CD4-positive, alpha-beta T cell treated with Interleukin-2 at 100 ng/mL for 4 hours (primary cell): ENCODE measurements at places on chromosomes 1 and 21.

DNA sequence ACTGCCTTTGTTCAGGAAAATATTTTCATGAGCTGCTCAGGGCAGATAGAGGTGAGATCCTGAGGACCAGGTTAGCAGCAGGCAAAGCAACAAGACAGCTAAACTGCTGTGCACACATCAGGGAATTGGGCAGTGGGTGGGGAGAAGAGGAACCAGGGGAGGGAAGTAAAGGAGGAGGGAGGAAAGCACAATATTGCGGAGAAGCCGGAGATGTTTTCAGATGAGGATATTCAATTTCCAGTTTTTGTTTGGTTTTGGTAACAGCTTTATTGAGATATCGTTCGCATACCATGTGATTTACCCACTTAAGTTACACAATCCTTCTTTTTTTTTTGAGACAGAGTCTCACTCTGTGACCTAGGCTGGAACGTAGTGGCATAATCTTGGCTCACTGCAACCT, 34.5 kb downstream of the EPHA10 start:
- no peak for DNase-seq

GRCh38 chr1:212529211-212529741, 79.3 kb upstream of the ATF3 start:
- DNase-seq, result no peak

GRCh38 chr1:77925956-77926355, 37.5 kb downstream of the NEXN start:
- DNase-seq, result no peak

- DNase-seq, result peak; percentile 10
Observed at GRCh38 chr1:40344597-40344996, 27.5 kb upstream of the COL9A2 start.

DNA sequence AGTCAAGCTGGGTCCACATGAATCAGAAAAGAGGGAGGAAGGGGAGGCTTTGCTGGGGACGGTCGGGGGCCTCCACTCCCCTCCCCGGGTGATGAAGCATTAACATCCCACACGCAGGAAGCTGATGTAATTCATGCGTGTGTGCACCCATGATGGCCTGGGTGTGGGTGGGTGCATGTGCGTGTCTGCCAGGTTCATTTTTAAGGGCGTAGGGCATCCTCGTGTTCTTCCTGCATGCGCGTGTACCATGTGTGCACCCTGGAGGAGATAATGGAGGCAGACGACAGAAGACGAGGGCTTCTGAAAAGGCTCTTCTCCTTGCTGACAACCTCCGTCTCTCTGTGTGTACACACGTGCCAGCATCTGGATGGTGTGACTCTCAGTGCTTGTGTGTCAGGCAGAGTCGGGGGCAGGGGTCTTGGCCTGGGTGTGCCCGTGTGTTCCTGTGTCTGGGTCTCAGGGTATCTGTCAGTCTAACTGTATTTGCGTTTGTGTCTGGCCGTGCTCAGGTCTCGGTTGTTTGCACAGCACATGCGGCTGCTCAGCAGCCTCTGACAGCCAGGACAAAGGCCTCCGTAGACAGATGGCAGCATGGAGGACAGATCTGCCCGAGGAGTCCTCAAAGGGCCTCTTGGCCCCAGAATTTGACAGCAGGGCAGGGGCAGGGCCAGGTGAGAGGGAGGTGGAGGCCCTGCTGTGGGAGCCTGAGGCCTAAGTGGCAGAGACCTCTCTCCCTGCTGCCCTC, 2.4 kb downstream of the RAP1GAP start:
- DNase-seq, result no peak

DNA sequence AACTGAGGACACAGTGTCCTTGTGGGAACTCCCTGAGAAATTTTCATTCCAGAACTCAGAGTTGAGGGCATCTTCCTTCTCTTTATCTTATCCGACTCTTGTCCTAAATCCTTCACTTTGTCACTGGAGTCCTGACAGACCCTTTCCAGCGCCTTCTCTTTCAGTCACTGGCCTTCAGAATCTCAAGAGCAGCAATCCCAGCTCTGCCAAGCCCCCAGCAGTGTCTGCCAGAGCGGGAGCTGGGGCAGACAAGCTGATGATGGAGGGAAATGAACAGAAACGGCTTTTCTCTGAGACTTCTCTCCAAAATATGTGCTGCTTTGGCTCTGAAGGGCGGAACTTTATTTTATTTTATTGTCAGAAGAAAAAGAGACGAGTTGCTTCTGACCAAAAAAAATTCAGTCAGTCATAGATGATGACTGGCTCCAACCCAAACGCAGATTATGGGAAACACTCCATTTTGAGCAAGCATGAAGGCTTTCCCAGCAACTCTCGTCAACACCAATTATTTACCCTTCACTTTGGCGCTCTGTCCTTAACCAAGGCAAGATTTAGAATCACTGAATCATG, 32.2 kb downstream of the MIS18A start:
- DNase-seq, result no peak

GRCh38 chr1:193256019-193256418, 69.6 kb upstream of the B3GALT2 start:
- no peak for DNase-seq

DNA sequence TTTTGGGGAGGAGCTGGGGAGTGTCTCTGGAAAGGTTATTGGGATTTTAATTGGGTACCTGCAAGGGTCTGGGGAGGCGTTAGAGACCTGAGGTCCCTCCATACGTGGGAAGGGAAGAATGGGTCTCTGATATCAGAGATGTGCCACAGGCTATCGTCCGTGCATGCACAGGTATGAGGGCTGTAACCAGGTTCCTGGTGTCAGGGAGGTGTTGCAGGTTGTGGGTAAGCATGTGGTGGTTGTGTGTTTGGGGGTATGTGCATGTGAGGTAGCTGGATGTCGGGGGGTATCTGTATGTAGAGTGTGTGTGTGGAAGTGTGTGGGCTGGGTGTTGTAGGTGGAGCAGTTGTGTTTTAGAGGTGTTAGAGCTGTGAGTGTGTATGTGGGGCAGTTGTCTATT, 8.3 kb downstream of the AHDC1 start:
- no peak for DNase-seq
